SJCRH30 (cell line): ENCODE measurements at places on chromosomes 5 and 9.

DNA sequence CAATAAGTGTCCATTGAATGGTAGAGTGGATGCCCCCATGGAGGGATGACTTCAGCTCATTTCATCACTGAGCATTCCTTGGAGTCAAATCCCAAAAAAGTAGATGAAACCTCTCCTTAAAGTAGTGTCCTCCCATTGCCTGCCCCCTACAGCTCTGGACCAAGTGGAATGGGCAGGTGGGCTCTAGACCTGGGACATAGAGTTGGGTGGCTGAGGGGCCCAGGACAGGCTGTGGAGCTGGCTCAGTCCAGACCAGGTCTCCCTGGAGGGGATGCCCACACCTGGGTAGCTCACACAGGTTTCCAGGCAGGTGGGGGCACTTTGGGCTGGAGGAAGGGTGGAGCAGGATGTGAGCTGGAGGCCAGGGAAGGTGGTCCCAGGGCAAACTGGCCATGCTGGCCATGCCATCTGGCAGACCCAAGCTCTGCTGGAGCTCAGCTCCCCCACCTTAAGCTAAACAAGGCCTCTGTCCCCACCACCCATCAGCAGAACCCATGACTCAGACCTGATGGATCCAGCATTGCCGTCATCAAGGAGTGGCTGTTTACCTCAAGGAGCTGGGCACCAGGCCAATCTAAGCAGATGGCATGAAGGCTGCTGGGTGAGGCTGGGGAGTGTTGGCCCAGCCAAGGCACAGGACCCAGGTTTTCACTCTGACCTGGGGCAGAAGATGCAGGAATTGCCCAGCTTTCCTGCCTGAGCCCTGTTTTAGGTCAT, 6.2 kb upstream of the SPINK4 start:
- DNase-seq, result peak; percentile 27

GRCh38 chr5:167155387-167156005, 1135.9 kb upstream of the WWC1 start:
- no peak for DNase-seq

- no peak for DNase-seq
These were observed 223.2 kb upstream of the TAS2R1 start for GRCh38 chr5:9853309-9853708.

- no peak for DNase-seq
These were observed 48.5 kb downstream of the GARNL3 start for GRCh38 chr9:127313042-127313560.

GRCh38 chr5:60959156-60959555, 14.2 kb downstream of the NDUFAF2 start:
- no peak for DNase-seq

- no peak for DNase-seq
These were observed 51.4 kb downstream of the ABCA1 start for GRCh38 chr9:104876587-104876986.

DNA sequence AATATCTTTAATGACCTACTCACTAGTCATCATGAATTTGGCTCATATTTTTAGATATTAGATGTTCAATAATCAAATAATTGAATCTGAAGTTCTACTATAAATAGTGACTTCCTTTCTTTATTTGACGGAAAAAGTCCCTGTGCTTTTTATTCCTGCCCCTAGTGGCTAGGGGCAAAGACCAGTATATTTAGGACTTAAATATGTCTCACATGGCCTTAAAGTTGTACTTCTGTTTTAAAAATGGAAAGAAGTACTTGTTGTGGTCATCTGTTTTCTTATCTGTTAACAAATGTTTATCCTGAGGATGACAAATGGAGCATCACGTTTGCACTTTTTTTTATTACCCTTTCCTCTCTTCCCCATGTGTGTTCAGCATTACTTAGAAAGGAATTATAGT, 89.2 kb upstream of the GRHPR start:
- DNase-seq, result no peak

- DNase-seq, result no peak
These were observed 970.0 kb downstream of the MAT2B start for GRCh38 chr5:164475339-164475977.

DNA sequence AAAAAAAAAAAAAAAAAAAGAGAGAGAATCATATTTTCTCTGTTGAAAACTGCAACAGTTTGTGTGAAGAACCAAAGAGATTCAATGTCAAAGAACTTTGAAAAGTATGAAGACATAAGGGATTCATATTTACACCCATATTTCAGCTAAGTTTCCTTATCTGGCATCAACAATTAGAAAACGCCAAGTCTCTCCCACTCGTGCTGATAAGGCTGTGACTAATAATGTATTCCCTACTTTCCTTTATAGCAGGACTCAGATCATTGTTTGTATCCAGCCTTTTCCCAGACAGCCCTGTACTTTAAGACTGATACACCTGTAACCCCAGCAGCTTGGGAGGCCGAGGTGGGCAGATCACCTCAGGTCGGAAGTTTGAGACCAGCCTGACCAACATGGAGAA, 54.1 kb upstream of the STK32A start:
- no peak for DNase-seq

DNA sequence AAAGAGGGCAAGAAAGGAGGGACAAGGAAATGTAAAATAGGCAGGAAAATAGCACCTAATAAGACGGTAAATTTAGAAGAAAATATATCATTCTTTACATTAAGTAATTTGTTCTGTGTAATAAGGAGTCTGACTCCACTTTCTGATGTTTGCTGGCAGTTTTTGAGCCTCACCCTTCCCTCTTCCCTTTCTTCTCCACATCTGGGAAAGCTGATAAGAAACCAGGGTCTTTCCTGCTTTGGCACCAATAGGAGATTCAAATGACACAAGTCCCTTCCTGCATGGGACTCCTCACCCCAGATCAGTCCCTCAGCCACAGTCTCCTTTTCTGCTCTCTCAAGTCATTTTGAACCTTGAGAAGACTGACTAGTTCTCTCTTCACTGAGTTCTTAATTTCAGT, 31.2 kb upstream of the LECT2 start:
- DNase-seq, result no peak

- DNase-seq, result no peak
These were observed 53.8 kb upstream of the CLINT1 start for GRCh38 chr5:157912621-157913325.

DNA sequence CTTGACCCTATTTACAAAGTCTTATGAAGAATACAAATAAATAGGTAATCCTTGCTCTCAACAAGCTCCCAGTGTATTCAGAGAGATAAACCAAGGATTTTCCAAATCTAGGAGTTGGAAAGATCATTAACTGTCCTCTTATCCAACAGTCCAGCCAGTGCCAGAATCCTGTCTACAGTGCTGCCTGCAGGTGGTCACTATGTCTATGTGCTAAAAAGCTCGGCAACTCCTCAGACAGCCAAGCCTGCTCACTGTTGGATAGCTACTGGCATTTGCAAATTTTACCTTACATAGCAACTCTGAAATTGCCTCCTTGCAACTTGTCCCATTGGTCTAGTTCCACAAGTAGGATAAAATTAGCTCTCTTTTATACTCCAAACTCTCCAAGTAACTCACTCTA, 187.4 kb downstream of the DCP2 start:
- DNase-seq, result no peak

GRCh38 chr5:17511775-17512325, 6.3 kb upstream of the TAF11L3 start:
- DNase-seq, result no peak

GRCh38 chr9:93670208-93671019, 94.0 kb downstream of the PHF2 start:
- DNase-seq, result peak; percentile 55

DNA sequence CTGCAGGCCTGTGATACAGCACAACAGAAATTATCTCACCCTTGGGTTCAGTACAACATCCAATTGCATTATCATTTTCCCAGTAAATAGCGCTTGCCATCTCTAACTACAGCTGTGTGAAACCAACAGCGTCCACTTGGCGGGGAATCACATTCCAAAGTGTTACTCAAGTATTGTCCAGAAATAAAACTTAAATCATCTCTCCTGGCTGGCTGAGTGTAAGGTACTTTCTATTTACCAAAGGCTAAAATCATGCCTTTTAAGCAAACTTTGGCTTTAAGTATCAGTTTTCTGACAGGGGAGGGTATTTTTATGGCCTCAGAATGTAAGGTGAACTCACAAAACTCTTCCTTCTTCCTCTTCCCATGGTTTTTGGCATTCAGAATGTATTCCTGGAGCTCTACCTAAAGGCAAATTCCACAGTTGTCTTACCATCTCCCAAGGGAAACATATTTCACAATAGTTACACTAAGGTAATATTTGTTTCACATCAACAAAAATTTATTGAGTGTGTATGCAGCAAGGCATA, 205.6 kb upstream of the MPDZ start:
- no peak for DNase-seq

- peak; percentile 6 for DNase-seq
These were observed 556 bp downstream of the MTREX start for GRCh38 chr5:55308254-55308836.

GRCh38 chr9:130327070-130327780, 61.7 kb downstream of the HMCN2 start:
- DNase-seq, result peak; percentile 67

- DNase-seq, result no peak
These were observed 136.3 kb downstream of the SIL1 start for GRCh38 chr5:139061856-139062255.

DNA sequence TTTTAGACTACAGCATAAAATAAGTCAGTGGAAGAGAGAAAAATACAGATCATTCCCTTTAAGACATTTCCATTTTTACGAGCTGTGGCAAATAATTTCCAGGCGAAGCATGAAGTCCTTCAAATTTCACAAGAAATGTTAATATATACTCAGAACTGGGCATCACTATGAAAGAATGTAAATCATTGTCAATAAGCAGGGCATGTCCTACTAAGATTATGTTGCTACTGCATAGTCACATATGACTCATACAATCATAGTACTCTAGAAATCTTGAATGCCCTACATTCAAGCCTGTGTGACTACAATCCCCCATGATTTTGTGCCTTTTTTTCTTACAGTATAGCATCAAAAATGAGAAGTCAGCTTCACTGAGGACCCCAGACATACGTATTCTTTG, 485.2 kb upstream of the FTMT start:
- no peak for DNase-seq

GRCh38 chr5:172452398-172453205, 1.7 kb downstream of the SH3PXD2B start:
- no peak for DNase-seq

GRCh38 chr9:90458485-90458884, 184.1 kb downstream of the DIRAS2 start:
- peak; percentile 41 for DNase-seq

DNA sequence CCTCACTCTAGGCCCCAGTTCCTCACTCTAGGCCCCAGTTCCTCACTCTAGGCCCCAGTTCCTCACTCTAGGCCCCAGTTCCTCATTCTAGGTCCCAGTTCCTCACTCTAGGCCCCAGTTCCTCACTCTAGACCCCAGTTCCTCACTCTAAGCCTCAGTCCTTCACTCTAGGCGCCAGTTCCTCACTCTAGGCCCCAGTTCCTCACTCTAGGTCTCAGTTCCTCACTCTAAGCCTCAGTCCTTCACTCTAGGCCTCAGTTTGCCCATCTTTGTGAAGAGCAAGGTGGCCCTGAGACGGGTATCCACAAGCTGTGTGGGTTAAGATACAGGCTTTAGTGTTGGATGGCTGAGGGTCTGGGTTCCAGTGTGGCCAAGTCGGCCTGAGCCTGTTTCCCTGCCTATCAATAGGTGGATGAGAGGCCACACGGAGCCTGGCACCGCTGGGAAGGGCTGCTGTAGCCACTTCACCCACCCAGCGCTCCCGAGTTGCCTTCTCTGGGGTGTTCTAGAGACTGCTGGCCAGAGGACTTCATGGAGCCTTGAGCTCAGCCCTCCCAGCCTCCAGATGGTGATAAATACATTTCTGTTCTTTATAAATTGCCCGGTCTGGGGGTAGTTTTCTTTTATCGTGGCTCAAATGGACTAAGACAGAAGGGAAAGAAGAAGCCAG, 150.2 kb downstream of the RXRA start:
- no peak for DNase-seq

DNA sequence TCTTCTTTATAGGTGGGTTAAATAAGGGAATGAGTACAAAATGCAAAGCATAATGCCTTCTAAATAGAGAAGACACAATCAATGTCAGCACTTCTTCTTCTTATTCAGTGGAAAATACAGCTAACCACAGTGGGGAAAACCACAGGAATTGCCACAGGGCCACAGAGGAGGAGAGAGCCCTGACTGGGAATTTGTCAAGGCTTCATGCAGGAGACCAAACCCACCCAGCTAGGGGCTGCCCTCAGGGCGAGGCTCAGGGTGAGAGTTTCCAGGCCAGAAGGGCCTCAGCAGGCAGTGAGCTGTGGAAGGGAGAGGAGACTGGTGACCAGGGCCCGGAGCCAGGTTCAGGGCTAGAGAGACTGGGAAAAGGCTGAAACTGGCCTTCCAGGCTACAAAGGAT, 279.1 kb downstream of the MSX2 start:
- peak; percentile 82 for DNase-seq

GRCh38 chr5:157855404-157855994, 3.4 kb downstream of the CLINT1 start:
- DNase-seq, result peak; percentile 53

GRCh38 chr5:130896636-130897035, 268.4 kb downstream of the HINT1 start:
- DNase-seq, result no peak

DNA sequence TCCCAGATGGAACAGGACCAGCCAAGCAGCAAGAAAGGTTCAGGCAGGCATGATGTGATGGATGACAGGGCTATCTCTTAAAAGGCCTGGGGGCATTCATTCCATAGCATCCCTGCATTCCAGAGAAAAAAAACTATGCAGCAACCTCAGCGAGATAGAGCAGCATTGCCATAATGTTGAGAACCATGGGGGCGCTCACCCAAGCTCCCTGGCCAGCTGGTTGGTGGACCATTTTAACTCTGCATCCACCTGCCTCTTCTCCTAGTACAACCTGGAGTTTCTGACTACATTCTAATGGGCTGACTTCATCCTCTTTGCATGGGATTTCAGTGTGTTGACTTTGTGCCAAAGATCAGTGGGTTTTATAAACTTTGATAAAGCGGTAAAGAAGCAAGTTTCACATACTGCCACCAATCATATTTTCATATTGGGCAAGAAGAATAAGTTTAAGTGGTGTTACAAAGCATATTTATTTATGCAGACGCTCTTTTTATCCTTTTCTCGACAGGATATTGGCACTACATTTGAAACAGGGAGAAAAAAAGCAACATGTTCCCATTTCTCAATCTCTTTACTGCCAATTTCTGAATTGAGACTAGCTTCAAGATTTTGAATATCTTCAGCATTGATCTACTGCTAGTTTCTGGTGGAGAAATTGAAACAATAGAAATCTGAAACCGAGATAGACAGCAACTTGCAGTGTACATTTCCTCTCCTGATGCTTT, 378.3 kb upstream of the WWC1 start:
- DNase-seq, result no peak
